T47D (cell line): ENCODE measurements at places on chromosomes 4 and X.

- no peak for DNase-seq
Measured at GRCh38 chr4:118712872-118713271, 27.7 kb downstream of the METTL14 start.

- no peak for DNase-seq
Measured at GRCh38 chr4:89836897-89837384, at the start of gene SNCA. Gene SNCA, minus strand, starts transcription at chr4:89837161. Its CDS starts 1,494 bp downstream, at chr4:89835667.

DNA sequence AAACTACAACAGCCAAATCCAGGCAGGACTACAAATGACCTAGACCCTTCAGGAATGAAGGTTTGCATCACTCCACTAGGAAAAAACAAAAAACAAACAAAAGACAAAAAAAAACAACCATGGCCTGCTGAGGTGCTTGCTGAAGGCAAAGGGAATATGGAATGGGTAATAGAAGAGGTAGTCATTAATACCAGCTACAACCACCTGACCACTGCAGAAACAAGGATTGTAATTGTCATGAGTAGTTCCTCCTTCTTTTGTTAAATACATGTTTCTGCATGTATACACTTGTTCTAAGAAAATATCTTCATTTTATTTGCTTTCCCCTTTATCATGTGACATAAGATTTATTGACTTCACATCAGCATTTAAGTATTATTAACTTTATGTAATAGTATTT is 409.8 kb upstream of the GRID2 start:
- no peak for DNase-seq

GRCh38 chr4:145217349-145217748 is 37.0 kb upstream of the OTUD4 start:
- no peak for DNase-seq

- peak; percentile 3 for DNase-seq
Measured at GRCh38 chr4:151359576-151359975, 34.2 kb upstream of the SH3D19 start.

- no peak for DNase-seq
Measured at GRCh38 chr4:183035726-183036415, 63.2 kb upstream of the WWC2 start.

GRCh38 chr4:154502111-154502510 is 10.5 kb upstream of the DCHS2 start:
- no peak for DNase-seq

- DNase-seq, result peak; percentile 5
Measured at GRCh38 chrX:132181364-132181763, 37.9 kb downstream of the RAP2C start.
